SK-N-SH treated with all-trans-retinoic acid at 6 μM for 48 hours (cell line): ENCODE measurements at places on chromosomes 3 and 15.

DNA sequence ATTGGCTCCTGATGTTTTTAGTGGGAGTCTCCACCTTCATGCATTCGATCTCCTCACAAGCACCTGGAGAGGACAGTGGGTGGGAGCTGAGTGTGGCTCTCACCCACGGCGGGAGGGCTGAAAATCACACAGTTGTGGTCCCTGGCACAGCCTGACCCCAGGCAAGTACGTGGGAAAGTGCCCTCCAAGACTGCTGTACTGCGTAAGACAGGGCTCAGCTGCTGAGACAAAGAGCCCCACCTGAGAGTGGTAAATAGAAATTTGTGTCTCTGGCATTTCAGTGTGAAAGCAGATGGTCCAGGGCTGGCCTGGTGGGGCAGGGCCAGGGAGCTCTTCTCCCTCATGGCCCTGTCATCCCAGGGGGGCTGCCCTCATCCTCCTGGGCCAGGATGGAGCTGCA, 77.4 kb upstream of the IQSEC1 start:
- ATAC-seq, result no peak

DNA sequence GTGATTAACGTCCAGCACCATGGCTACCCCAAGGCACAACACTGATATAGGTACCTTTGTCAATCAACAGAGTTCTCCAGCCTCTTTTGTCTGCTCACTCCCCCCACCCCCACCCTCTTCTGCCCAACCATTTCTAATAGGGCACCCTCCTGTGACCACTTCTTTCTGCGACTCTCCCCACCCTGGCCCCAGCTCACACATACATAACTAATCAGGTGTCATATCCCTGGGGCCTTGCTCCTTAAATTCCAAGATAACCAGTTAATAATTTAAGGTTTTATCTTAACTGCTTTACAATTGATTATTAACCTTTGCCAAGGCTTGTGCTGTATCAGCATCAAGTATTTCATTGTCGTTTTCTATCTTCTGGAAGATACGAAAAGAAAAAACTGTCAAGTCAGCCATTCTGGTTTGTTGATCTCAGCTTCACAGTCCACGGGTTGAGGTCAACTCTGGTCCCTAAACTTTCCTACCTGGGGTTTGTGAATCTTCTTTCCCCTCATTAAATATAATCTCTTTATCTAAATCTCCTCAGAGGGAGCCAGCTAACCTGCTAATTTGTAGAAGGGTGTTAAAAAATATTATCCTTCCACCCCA, 27.3 kb upstream of the SLC28A2 start:
- no peak for ATAC-seq

- peak; percentile 86 for ATAC-seq
Observed at GRCh38 chr3:184176377-184177330, 2.0 kb downstream of the AP2M1 start.

DNA sequence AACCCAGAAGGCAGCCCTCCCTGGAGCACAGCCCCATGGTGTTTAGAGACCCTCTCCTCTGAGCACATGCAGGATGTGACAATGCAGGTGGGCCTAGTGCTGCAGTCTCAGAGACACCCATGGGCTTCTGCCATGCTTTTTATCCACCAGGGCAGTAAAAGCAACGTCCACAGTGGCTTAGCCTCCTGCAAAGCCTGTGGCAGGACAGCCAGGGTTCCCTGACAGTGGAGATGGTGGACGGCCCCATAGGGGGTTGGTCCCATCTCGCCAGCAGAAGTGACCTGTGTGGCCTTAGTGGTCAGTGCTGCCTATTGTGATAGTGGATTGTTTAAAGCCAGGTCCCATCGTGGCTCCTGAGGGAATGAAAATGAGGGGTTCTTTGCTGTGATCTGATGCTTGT, 46.6 kb downstream of the APBA2 start:
- ATAC-seq, result no peak

- peak; percentile 69 for ATAC-seq
Observed at GRCh38 chr3:197216914-197217313, 81.5 kb downstream of the DLG1 start.

DNA sequence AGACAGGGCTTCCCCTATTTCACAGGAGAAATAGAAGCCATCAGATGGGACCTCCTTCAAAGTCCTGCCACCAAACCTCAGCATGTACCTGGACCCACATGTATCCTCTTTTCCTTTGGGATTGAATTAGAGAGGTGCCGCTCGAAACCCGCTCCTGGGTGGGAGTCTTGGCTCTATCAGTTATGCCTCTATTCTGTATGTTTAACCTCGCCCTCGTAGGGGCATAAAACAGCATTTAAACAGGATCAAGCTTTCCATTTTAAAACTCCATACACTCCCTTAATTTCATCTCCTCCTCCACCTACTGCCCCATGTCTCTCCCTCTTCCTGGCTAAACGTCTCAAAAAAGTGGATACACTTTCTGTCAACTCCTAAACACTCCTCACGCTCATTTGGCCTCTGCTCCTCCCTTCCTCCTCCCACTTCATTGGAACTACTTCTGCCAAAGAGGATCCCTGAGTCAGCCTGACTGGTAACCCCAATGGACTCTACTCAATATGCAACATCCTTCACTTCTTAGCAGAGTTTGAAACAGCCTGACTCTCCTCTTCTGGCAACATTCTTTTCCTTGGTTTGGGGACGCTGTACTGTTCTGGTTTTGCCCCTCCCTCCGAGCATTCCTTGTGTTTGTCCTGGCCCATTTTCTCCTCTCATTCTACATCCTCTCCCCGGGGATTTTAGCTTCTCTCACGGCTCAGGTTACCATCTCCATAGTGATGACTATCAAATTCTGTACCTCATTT, 23.0 kb upstream of the MUC20 start:
- ATAC-seq, result peak; percentile 68

DNA sequence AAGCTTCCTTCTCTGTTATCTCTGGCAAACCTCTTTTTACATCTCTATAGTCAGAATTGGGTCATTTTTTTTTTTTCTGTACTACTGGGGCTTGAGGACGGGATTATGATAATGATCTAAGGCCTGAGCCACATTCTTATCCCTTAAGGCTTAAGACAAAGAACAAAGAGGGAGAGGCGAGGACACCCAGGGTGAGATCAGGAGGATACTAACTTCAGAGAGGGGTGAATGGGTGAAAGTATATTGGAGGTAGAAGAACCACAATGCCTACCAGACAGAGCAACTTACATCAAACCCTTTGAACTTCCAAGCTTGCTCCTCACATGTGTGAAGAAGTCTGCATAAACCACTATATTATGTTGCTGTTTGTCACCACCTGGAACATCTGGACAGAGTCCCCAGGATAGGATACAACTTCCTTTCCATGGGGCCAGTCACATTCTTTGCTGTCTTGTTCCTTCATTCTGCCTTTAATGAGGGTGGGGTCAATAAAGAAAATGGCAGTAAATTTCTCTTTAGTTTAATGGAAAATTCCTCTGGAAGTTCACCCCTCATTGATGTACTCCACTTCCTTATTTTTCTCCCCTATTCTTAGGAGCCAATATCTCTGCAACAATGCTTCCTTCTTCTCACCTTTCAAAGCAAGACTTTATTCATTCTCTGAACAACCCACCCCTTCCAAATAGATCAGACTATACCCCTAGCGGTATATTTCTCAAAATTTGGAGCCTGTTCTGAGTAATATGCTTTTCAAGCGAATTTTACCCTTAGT, 9.1 kb upstream of the PDCD6IP start:
- no peak for ATAC-seq

DNA sequence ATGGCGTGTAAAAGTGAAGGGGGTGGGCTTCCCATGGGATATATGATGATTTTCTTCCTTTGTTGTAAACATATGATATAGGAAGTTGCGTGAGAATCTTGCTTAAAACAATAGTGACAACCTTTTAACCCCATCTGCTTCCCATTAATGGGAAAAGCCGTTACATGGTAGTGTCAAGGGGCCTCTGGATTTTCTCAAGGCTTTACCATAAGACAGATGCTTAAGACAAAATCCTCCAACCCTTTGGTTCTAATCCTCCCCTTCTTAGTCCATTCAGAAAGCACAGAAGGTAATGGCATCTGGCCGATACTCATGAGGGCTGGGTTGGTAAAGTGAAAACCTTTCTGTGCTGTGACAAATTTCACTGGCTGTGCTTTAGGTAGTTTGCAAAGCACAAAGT, 25.0 kb downstream of the DPH3 start:
- ATAC-seq, result peak; percentile 66

DNA sequence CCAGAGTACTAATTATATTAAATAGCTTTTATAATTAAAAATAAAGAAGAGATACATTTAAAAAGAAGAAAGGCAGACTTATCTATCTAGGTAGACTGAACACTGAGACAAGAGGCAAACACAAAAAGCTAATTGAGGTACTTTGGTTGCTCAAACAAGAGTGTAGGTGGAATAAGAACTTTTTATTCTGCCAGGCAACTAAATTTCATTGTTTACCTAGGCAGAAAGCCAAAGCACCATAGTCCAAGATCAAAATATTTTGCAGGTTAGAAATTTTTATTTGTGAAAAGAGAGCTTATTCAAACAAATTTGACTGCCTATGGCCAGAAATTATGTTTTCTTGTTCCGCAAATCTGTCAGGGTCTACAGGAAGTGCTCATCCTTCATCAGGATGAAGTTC, 499.6 kb upstream of the GBE1 start:
- no peak for ATAC-seq

- ATAC-seq, result no peak
Observed at GRCh38 chr15:83289160-83289559, 4.7 kb upstream of the BNC1 start.

DNA sequence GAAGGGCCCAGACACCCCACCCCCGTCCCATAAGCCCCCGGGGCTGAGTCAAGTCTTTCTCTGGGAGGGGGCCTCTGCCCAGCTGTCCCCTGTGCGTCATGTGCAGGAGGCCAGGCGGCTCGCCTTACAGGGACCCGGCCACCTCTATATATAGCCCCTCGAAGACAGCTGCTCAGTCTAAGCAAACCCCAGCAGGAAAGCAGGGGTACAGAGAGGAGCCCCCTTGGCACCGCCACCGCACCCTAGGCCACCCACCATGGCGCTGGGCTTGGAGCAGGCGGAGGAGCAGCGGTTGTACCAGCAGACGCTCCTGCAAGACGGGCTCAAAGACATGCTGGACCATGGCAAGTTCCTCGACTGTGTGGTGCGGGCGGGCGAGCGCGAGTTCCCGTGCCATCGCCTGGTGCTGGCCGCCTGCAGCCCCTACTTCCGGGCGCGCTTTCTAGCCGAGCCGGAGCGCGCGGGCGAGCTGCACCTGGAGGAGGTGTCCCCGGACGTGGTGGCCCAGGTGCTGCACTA, at the start of gene KLHL40:
KLHL40 (plus strand) TSS at position 175 of the 519 bp plus-strand sequence; CDS start at position 257, 82 bp downstream.
- ATAC-seq, result no peak; the same call in 2 of the 3 replicates

DNA sequence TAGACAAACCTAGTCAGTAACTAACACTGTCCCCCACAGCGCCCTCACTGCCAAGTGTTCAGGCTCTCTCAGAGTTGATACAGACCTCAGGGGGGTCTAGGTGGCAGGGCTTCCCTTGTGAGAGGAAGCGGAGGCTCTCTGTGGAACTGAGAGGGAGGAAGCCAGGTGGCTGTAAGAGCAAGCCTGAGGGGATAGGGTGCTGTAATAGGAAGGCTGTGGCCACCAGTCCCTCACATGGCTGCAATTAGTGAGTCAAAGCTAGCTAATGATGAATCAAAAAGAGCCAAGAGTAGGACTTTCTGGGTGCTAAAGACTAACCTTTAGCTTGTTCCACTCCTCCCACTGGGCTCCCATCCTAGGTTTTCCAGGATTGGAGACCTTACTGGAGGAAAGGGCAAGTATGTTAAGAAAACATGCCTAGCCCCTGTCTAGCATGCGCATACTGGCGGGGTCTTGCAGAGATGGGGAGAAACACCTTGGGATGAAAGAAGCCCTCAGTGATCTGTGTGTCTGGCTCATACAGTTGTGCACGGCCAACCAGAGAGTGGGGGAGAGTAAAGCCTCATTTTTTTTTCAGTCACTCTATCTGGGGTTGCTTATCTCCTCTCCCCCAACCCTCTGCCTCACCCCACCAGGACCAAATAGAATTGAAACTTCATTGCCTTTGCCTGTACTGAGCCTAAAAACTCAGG, 13.3 kb upstream of the SOX2 start:
- no peak for ATAC-seq

GRCh38 chr15:98968576-98968975, 39.0 kb downstream of the PGPEP1L start:
- no peak for ATAC-seq

GRCh38 chr3:37715976-37716375, 145.7 kb upstream of the CTDSPL start:
- no peak for ATAC-seq

- ATAC-seq, result no peak
Observed at GRCh38 chr15:40281801-40282146, 1.1 kb downstream of the ANKRD63 start.

- no peak for ATAC-seq
Observed at GRCh38 chr15:60184579-60184978, 180.5 kb downstream of the FOXB1 start.

DNA sequence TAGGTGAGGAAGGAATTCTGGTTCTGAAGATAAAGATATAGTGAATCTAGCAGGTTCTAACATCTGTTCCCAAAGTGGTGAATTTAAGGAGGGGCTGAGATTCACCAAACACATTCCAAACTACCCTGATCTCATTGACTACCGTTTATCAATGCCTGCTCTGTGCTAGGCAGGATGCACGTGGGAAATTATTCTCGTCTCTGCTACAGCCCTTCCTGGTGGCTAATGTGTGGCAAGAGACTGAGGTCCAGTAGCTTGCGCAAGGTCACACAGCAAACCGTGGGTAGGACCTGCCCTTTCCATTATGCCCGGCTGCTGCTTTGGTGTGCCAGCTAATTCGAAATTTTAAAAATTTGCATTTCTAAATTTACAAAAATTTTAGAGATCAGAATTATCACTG, 209.5 kb upstream of the TRIM42 start:
- no peak for ATAC-seq

GRCh38 chr3:150292891-150293290, 115.2 kb upstream of the TSC22D2 start:
- no peak for ATAC-seq

GRCh38 chr3:192033246-192033645, 572.3 kb downstream of the PYDC2 start:
- ATAC-seq, result no peak

GRCh38 chr3:127734181-127734720, 61.5 kb downstream of the ABTB1 start:
- ATAC-seq, result no peak

DNA sequence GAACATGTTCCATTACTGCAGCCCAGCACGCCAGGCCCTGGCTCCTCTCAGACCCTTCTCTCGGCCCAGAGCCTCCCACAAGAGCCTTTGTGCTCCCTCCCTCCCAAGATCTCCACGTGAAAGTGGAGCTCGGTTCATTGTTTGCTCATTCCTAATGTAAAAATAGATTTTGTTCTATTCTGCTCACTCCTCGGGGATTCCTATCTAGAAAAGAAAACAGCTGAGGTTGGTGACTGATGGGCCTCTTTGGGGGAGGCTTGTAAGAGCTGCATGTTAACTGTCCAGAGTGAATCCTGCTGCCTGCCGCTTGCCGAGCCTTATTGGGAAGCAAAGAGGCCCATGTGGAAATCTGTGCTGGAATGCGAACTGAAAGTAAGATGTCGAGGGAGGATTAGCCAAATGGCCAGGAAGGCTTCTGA, 267.1 kb downstream of the LRTM1 start:
- no peak for ATAC-seq

- no peak for ATAC-seq
Observed at GRCh38 chr3:175356899-175357324, 497.8 kb downstream of the NAALADL2 start.

- ATAC-seq, result peak; percentile 81
Observed at GRCh38 chr15:77239882-77240608, 169.1 kb upstream of the TSPAN3 start.
